ENCODE measurements at places on chromosomes 7 and 10.

- DNase-seq: no peak
Measured at GRCh38 chr10:21208666-21209316, 311.7 kb upstream of the NEBL start.

DNA sequence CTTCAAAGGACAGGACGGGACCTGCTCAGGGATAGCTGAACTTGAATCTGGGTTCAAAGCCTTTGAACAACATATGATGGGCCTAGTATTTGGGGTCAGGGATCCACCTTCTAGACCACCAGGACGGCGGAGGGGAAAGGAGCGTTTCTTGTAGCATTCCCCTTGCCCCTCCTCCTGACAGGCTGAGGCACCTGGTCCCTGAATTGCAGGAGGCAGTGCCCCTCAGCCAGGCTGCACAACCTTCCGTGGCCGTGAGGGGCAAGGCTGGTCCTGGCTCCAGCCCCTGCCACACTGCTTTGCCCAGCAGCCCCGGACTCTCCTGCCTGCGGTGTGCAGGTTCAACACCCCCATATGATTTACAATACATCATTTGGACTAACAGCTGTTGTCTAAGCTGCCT lies 58.1 kb downstream of the INSIG1 start:
- no peak for DNase-seq

DNA sequence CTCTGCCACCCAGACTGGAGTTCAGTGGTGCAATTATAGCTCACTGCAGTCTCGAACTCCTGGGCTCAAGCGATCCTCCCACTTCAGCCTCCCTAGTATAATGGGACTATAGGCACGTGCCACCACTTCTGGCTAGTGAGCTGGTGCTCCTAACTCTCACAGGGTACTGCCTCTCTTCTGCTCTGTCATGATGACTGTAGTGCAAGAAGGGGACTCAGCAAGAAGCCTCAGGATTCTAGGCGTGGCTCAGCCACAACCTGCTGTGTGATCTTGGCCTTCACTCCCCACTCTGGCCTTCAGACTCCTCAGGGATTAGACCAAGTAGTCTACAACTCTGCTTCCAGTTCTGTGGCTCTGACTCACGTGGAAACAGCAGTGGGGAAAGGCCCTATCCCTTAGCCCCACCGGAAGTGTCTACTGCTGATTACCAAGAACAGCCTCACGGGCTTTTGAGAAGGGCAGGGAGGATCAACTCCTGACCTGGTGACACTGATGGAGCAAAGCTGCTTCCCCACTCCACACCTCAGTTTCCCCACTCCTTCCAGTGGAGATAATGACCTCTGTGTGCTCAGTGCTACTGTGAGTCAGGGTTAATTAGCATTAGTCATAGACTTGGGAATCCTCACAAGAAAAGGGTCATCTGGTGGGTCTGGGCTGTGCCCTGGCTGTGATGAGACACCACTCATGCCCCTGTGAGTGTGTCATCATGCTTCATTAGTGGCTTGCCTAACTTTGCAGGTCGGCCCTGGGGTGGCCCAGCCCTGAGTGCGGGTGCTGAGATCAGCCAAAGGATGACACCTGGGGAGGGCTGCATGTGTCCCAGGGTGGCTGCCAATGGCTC lies 41.1 kb downstream of the ZC3HC1 start:
- peak; percentile 31 for DNase-seq

GRCh38 chr10:70836319-70836718 lies 20.6 kb downstream of the SGPL1 start:
- DNase-seq: no peak

- DNase-seq: no peak
Measured at GRCh38 chr7:1611708-1612241, 41.9 kb upstream of the PSMG3 start.

DNA sequence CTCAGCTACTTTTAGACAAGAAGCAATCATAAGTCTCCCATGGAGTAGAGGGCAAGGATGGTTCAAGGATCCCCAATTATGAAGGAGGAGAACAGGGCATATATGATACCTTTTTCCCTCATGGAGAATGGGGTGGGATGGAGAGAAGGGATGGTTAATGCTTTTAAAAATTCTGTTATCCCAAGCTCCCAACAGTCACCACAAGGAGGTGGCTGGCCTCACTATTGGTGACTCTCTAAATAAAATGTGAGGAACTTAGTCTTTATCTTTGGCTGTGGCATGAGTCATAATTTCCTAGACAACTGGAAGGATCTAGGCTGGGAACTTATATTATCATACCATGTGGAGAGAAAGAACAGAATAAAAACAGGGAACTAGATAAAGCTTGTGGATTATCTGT lies 297.0 kb downstream of the PHTF2 start:
- no peak for DNase-seq

GRCh38 chr7:46723742-46724141 lies 802.7 kb upstream of the IGFBP3 start:
- no peak for DNase-seq

DNA sequence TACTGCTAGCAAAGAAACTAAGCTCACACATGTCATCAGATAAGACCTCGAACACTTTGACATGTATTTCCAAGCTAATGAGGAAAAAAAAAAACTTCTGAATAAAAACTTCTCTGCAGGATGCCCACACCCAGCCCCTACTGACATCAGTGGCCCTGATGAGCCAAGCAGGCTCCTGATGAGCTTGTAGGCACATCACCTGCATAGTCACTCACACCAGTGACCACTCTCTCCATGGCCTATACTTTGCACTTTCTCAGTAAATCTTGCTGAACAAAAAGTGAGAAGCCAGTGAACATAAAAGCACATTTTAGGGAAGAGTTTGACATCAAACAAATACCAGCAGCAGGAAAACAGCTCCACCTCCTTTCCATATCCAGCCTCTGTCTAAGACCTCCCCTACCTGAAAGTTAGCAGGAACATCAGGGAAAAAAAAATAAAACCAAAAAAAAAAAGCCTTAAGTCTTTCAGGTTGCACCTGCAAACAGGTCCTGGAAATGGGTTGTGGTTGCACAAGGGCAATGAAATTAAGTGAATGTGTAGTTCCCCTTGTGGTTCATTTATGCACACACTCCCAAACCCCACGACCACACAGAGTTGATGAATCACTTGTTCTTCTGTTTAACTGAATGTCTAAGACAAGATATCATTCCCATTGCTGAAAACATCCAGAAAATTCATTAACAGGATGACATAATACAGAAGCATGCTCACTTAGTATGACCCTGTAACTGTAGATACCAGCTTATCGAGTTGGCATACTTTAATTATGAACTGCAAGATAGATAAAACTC lies 205.2 kb upstream of the PDE1C start:
- no peak for DNase-seq

DNA sequence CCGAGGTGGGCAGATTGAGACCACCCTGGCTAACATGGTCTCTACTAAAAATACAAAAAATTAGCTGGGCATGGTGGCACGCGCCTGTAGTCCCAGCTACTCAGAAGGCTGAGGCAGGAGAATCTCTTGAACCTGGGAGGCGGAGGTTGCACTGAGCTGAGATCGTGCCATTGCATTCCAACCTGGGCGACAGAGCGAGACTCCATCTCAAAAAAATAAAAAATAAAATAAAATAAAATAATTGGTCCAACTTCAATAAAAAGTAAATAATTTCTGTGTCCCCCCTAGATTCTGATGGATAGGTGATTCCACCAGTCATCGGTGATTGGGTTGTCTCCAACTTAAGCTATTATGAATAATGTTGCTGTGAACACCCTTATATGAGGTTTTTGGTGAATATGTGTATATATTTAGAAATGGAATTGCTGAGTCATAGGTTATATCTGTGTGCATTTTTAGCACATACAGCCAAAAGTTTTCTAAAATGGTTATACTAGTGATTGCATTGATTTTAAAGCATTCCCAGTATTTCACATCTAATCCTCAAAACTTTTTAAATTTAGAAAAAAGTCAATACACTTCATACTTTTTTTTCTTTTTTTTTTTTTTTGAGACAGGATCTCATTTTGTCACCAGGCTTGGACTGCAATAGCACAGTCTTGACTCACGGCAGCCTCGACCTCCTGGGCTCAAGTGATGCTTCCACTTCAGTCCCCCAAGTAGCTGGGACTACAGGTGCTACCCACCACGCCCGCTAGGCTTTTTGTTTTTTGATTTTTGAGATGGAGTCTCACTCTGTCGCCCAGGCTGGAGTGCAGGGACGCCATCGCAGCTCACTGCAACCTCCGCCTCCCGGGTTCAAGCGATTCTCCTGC lies 13.7 kb upstream of the SRPK2 start:
- DNase-seq: no peak

GRCh38 chr10:69498711-69499471 lies 47.6 kb downstream of the TSPAN15 start:
- no peak for DNase-seq

All from stomach (tissue), 19 donors.